Activated T-cell treated with anti-CD3 and anti-CD28 coated beads for 1 hour (primary cell): ENCODE measurements at places on chromosomes 7 and 10.

GRCh38 chr10:3701491-3701890 lies 83.5 kb downstream of the KLF6 start:
- no peak for DNase-seq

DNA sequence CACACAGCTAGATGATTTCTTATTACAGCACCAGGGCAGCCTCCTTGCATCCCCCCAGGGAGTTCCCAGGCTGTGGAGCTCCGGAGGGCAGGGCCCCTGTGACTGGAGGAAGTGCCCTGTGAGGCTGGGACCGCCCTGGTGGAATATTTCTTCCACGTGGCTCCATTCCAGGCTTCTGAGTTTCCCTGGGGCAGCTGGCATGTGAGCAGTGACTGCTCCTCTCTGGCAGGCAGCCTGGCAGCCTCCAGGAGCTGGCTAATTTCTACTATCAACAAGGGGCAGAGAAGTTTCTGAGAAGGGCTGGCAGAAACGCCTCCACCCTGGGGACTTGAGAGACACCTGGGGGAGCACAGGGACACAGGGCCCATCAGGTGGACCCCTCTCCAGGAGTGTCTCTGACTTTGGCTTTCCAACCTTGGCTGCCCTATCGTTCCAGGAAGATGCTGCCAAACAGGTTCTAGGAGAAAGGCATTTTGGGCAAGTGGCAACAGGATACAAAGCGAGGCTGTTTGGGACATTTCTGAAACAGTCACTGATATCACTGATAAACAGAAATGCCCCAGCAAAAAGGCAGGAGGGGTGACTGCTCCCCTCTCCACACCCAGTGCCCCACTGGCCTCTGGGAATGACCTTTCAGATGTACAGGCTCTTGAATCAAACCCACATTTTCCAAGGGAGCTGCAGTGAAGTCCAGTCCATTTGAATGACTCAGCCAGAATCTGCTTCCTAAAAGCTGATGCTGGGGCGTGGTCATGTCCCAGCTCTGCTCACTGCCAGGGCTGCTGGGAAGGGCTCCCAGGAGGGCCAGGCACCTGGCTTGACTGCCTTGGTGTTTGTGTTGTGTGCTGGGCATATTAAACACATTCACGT lies 16.1 kb downstream of the MYOF start:
- DNase-seq: no peak

DNA sequence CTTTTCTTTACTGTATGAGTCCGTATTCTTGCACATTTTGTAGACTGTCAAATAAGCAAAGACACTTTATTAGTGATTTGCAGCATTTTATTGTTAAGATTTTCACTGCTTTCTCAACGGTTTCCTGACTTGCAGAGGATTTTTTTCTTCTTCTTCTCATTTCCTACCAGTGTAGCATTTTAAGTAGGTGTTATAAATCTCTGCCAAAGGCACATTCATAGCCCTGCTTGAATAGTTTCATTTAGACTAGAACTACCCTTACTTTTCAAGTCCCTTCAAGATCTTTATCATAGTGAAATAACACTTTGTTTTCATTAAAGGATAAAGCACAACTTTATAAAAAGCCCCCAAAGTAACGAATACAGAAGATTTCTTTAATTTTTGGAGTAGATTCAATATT lies 271.4 kb downstream of the TSPAN12 start:
- DNase-seq: no peak

GRCh38 chr7:149329766-149330334 lies 67.9 kb downstream of the ZNF783 start:
- DNase-seq: no peak

DNA sequence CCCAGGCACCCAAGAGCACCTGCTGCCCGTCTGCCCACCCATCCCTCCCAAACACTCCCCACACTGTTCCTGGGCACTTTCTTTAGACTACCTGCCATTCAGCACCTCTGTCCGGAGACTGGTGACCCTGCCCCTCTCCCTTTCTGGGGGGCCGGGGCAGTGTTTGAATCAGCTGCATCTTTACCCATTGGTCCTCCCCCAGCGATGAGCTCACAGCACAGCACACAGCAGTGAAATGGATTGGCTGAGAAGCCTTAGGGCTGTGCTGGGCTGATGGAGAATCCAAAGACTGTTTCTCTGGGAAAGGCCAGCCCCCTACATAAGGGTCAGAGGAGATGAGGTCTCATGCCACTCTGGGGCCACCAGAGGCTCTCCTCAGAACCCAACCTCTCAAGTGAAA lies 40.2 kb downstream of the VWA2 start:
- no peak for DNase-seq

DNA sequence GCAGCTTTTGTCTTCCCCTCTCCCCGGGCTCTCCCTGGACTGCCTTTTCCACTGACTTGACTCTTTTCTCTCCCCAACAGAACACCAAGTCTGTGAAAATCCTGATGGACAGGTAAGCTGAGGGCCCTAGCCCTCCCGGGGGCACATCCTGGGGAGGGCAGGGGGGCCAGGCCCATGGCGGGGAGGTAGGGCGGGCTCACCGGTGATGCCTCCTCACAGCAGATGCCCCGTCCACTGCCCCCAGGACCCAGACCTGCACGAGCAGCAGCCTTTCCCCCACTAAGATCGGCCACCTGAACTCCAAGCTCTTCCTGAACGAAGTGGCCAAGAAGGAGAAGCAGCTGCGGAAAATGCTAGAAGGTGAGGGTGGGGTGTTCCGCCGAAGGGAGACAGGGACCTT lies 11.7 kb downstream of the TRIM8 start:
- no peak for DNase-seq
